Stimulated activated CD4-positive, alpha-beta T cell treated with anti-CD3 and anti-CD28 coated beads, TNF-alpha, amount 100 ng/mL, for 1 hour (primary cell): ENCODE measurements at places on chromosomes 1 and 21.

GRCh38 chr1:20730690-20731056 is 1.8 kb downstream of the SH2D5 start:
- no peak for DNase-seq

DNA sequence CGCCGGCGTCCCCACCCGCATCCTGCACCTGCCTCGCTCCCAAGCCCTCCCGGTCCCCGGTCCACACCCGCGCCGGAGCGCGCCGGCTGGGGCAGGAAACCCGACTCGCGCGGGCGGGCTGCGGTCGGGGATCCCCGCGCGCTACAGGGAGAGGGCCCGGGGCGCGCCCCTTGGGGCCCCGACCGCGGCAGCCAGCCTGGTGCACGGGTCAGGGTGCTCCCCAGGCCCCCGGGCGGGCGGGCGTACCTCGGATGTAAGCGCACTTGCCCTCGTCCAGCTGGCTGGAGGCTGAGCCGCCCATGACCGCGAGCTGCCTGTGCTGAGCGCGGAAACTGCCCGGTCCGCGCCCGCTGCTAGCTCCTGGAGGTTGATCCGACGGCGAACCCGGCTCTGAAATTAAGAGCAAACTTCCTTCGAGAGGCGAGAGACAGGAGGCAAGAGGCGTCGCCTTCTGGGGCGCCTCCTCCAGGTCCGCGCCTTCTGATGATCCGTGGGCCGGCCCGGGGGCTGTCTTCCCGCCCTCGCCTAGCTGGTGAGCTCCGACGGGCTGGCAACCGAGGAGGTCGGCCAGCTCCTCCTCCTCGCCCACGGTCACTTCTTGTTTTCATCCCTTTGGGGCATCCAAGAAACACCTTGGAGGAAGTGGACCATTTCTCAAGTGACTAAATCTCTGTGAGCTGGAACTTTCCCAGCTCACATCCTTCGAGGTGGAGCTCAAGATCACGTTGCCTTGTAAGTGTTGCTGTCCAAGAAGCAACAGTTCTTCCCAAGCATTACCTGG is at the start of gene NIBAN1:
TSS of gene NIBAN1 (minus strand) at position 453 of the 781 bp plus-strand sequence. CDS start at position 301, 152 bp downstream.
- peak; percentile 47 for DNase-seq

DNA sequence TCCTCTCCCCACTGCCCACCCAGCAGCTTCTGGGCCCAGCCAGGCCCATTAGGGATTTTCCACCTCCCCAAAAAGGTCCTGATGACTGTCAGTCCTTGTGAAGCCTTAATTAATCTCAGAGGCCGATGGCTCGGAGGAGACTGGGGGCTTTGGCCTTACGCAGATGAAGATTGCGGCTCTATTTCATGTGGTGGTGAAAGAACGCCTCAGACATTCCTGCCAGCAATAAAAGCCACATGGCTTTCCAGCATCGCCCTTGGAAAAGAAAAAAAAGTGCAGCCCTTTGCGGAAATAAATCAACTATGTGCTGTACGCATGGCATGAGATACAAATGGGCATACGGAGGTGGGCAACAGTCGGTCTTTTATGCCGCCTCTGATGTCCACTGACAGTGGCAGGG is 6.6 kb upstream of the RUNX3 start:
- DNase-seq, result no peak

- DNase-seq, result no peak
These were observed 650.7 kb downstream of the KIF26B start for GRCh38 chr1:245805532-245805931.

DNA sequence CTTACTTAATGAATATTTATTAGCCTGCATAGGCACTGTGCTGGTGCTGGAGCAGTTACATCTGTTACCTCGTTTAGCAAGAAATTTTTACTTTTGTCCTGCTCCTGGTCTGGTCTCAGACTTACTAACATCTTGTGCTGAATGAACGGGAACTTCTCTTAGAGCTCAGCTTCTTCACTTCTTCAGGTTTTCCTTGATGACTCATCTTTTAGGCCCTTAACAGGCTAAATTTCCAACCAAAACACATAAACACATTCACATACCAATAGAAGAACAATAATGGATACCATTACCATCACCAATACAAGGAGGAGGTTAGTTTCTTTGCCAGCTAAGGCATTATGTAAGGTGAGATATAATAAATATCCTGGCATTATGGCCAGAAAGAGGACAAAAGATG is 68.9 kb downstream of the IFI44 start:
- DNase-seq, result no peak
